IPS DF 19.7 (cell line): ENCODE measurements at places on chromosomes 1 and 21.

DNA sequence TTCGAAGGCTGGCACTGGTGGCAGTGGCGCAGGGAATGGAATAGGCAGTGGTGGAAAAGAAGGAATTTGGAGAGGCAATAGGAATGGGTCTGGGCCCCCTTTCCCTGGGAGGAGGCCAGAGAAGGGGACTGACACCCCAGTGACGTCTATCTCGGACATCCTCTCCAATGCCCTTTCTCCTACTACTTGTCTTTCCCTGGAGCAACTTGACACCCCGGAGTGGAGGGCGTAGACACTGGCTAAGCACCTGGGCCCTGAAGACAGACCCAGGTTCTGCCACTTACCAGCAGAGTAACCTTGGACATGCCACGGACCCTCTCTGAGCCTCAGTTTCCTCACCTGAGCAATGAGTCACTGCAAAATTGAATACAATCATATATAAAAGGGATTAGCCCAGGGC is 86.8 kb downstream of the CAMK2N1 start:
- DNase-seq, result no peak

GRCh38 chr1:22296701-22297591 is 154.0 kb upstream of the WNT4 start:
- DNase-seq, result no peak

DNA sequence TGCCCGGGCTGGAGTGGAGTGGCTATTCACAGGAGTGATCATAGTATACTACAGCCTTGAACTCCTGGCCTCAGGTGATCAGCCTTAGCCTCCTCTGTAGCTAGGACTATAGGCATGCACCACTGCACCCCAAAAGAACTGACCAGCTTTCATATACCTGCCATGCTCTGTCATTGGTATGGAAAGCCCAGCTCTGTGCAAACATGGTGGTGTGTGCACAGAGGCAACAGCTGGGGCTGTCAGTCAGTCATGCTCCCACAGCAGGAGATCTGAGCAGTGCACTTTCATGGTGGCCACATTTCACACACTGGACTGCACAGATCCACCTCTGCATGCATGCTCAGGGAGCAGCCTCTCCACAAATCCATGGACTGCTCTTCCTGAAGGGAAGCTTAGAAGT is 8.8 kb upstream of the JAK1 start:
- no peak for DNase-seq

DNA sequence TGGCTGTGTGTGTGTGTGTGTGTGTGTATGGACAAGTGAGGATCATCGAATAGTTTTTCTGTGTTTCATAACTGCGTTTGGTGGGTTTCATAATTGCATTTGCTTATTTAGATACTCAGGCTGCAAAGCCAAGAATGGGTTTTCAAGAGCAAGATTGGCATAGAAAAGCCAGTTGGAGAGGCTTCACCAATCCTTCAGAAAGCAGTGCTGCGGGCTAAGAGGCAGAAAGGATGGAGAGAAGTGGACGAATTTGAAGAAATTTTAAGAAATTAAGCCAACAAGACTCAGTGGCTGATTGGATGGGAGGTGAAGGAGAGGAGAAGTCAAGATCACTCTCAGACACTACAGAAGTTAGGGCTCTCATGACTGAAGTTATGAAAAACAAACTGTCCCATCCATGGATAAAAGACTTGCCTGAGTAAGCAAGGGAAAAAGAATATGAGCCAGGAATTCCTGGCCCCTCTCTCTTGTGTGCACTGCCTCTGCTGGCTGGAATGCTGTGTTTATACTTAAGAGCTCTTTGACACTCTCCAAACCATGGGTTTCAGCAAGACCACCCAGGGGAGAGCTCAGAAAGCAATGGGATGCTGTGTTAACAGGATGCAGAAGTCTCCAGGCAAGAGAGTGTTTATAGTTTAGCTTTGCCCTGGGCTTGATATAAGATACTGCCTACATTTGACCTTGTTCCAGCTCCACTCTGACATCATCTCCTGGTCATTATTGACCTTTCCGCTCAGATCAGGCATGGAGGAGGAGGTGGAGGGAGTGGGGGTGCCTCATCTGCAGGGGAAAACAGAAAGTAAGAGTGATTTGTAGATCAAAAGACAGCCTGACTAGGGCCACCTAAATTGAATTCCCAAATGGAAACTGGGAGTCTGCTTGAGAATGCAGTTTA is 232.0 kb upstream of the PLXNA2 start:
- peak; percentile 59 for DNase-seq

DNA sequence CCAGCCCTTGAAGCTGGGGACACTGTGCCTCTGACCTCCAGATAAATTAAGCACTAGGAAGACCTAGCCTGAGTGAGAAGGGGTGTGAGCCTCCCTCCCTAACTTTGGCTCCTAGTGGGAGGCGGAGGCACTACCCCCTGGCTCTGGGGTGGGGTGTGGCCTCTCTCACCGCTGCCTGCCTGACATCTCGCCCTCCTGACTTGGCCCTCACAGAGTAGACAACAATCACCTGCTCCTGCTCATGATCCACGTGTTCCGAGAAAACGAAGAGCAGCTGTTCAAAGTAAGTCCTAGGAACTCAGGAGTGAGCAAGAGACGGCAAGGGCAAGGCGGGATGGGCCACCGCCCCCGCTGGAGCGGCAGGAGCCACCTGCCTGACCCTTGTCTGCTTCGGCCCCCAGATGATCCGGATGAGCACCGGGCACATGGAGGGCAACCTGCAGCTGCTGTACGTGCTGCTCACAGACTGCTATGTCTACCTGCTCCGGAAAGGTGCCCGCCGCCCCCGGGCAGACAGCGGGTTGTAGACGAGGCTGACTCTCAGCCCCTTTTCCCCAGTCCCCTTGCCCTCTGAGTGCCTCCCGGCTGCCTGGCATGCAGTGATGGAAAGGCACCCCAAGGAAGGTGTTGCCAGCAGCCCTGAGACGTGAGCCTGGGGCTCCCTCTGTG is 8.1 kb upstream of the SLC25A34 start:
- no peak for DNase-seq

DNA sequence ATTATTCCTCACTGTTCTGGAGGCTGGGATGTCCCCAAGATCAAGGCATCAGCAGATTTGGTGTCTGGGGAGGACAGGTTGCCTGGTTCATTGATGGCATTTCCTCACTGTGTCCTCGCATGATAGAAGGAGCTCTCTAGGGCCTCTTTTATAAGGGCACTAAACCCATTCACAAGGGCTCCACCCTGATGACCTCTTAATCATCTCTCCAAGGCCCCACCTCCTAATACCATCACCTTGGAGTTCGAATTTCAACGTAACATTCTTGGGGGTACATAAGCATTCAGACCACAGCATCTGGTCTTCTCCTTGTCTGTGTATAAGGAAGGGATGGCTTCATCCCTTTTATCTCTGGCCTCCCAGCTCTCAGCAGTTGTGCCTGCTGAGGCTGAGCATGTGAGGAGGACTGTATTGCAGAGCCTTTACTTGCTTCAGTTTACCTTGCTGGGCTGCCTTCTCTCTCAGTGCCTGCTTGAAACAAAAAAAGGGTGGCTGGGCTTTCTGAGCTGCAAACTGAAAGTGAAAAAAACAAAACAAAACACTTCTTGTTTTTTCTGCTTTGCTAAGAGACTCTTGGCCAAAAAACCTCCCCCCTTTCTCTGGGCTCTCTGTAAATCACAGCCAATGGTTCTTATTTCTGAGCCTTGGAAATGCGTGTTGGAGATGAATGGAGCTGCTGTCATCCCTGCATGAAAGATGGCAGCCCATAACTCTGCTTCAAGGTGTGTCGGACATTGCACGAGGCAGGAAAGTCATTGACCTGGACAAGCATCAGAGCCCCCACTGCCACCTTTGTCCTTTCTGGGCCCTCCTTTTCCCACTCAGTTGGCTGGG is 75.8 kb downstream of the RHOU start:
- no peak for DNase-seq

GRCh38 chr1:38758820-38759219 is 100.8 kb downstream of the RRAGC start:
- no peak for DNase-seq

GRCh38 chr1:186903374-186904136 is 74.8 kb downstream of the PLA2G4A start:
- no peak for DNase-seq

- no peak for DNase-seq
Observed at GRCh38 chr1:119635811-119636390, 12.2 kb downstream of the ZNF697 start.

- no peak for DNase-seq
Observed at GRCh38 chr1:17798011-17798410, 42.9 kb downstream of the ACTL8 start.

DNA sequence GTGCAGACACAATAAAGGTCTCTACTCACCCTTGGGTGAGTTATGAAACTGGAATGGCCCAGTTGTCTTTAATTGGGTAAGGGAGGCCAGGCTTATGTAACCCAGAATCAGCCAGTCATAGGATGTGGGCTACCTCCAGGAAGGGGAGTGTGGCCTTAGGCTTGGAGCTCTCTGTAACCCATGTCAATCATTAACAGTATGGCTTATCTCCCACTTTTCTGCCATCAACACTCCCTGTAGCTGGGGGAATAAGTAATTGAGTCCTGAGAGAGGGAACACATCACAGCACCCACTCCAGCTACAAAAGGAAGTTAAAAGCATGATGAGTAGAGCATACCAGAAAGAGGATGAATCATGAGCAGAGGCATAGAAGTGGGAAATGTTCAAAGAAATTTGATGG is 327.0 kb upstream of the DUSP10 start:
- DNase-seq, result no peak

- no peak for DNase-seq
Observed at GRCh38 chr1:162335126-162335525, 41.5 kb downstream of the SPATA46 start.

GRCh38 chr21:14533499-14534428 is 12.4 kb downstream of the SAMSN1 start:
- no peak for DNase-seq

DNA sequence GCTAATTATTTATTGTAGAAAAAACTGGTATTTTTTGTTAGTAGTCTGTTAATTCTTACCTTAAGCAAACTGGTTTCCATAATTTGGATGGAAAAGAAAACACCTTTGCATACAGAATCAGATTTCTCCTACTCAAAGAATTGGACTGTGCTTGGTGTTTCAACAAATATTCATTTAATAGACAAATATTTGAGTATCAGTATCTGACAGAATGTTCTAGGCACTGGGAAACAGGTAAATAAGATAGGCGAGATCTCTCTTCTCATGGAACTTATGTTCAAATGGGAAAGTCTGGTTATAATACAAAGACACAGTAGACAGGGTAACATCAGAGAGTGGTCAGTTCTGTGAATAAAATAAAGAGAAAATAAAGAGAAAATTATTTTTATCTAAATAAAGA is 119.9 kb downstream of the NOS1AP start:
- no peak for DNase-seq

- no peak for DNase-seq
Observed at GRCh38 chr1:9441451-9442133, 97.7 kb upstream of the SLC25A33 start.

DNA sequence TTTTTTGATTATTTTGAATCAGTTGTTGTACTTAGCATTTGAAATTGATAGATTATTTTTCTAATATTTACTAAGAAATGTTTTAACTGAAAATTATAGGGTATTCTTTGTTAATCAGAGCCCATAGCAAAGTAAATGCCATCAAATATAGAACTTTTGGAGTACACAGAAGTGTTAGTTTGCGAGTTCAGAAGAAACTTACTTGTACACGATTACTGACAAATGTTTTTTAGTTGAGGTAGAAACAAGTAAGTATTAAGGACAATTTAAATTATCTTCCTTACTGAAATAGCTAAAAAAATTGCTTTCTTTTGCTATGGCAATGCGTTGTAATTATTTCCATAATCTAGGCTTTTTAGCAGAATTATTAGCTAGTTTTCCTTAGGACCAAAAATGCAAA is 692.2 kb downstream of the USP25 start:
- no peak for DNase-seq

DNA sequence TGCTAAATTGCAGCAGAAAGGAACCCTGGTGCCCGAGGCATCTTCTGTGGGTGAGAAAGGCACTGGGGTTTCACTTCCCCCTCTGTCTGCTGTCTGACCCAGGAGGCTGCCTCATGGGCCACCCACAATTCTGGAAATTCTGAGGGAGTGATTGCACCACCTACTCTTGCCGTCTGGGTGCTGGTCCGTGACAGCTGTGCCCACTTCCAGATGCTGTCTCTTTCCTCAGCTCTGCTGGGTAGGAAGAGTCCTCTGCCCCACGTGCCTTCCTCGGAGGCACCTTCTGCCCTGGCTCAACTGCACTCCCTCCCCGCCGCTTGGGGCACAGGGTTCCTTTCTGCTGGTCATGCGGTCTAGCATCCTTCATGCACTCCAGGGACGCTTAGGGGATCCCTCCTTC is 96.3 kb downstream of the ARHGEF10L start:
- no peak for DNase-seq

GRCh38 chr1:224639426-224639975 is 23.4 kb downstream of the CNIH3 start:
- no peak for DNase-seq

- no peak for DNase-seq
Observed at GRCh38 chr1:180595966-180596365, 35.9 kb upstream of the XPR1 start.

GRCh38 chr1:225735252-225736149 is 42.1 kb upstream of the SRP9 start:
- DNase-seq, result no peak

GRCh38 chr1:70504176-70504820 is 93.2 kb downstream of the CTH start:
- DNase-seq, result no peak

- DNase-seq, result no peak
Observed at GRCh38 chr1:162364498-162364897, 12.2 kb downstream of the SPATA46 start.

DNA sequence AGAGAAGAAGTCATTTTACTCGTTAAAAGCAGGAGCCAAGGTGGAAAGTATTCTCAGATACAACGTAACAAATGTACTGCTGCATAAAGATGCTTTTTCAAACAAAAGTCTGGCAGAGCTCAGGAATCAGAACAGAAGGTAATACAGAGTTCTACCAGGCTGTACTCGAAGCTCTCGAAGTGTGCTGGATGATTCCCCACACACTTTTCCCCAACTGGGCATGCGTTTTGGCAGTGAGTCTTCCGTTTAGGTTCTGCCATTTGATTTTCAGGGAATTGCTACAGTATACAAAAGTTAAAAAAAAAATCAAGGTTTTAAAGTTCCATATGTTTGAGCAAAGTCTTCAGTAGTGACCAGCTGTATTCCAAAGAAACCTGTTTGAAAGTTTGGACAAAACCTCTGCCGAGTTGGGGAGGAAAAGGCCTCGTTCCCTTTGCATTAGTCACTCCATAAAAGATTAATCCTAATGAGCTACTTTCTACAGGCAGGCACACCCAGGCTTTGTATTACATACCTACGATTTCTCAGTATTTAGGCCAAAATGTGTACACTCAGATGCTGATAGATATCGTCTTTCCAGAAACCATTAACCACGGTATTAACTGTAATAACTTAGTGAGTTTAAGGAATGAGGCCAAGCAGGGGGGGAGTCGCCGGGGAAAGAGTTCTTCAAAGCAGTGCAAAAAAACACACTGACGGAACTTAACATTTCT is 477.1 kb downstream of the LMO4 start:
- DNase-seq, result no peak

- no peak for DNase-seq
Observed at GRCh38 chr1:116374353-116375147, 1.5 kb downstream of the ATP1A1 start.

GRCh38 chr1:103477101-103477500 is 48.4 kb upstream of the RNPC3 start:
- no peak for DNase-seq

- no peak for DNase-seq
Observed at GRCh38 chr1:44642925-44643324, 31.4 kb downstream of the TMEM53 start.

GRCh38 chr21:37136261-37136660 is 63.2 kb downstream of the TTC3 start:
- DNase-seq, result no peak

- DNase-seq, result no peak
Observed at GRCh38 chr21:40053007-40053406, 185.8 kb downstream of the PCP4 start.
